ENCODE measurements at places on chromosomes 7 and 10.

DNA sequence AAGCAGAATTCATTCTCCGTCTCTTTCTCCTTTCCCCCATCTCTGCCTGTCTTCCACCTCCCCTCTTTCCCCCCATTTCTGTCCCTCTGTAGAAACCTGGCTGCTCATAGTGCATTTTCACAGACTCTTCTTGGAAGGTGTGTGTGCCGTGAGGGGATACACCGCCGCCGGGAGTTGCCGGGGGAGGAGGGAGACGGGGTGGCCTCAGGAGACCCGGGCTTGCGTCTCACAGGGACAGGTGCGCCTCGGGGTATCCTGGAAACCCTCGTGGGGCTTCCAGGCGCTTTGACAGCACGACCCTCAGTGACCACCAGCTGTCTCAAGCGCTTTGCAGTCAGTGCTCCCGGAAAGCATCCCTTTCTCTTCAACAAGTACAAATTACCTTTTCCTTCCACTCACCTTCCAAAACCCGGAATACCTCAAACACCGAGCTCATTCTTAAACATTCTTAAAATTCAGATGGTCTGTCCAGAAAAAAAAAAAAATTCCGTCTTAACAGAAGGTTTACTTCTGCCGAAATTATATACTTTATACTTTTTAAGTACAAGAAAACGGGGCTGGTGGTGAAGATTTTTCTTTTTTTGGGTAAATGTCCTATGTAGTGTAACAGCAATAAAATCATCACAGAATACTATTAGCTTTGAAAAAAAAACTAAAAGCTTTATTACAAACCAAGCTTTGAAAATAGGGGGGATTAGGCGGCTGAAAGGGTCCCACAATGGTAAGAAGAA lies 8.2 kb downstream of the EMX2 start:
- DNase-seq: no peak

- no peak for DNase-seq
Observed at GRCh38 chr7:141339603-141340002, 211.6 kb upstream of the AGK start.

DNA sequence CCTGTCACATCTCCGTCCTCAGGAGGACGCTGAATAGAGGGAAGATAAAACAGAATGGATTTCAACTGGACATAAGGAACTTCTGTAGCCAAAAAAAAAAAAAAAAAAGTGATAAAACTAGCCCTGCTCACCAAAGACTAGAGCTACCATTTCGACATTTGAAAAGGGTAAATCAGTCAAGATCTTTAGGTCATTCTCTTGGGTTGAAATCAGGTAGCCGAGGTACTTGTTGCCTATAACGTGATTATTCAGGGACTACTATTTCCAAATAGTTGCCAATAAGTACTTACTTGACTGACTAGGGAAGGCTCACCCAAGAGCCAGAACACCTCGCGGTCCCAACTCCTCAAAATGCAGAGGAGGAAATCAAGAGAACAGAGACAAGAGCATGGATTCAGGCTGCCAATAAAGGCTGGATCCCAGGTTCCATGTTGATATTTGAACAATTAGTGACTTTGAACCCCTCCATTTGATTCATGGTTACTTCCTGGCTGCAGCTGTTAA lies 2.0 kb downstream of the RHEB start:
- no peak for DNase-seq

GRCh38 chr7:83270407-83270806 lies 107.7 kb upstream of the PCLO start:
- DNase-seq: no peak

DNA sequence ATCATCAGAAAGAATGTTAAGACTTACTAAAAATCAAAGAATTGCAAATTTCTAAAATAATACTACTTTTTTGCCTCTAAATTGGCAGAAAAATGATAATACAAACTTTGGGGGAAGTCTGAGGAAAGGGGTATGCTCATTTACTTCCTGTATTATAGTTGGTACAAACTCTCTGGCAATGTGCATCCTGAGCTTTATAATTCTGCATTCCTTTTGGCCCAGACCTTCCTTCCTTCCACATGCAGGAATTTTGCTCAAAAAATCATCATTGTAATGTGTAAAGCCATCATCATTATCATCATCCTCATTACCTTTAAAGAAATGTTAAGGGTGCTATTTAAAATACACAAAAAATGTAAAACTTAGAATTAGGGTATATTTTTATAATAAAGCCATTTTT lies 148.5 kb downstream of the ZNF438 start:
- no peak for DNase-seq

GRCh38 chr10:97278491-97278989 lies 13.9 kb downstream of the ARHGAP19 start:
- DNase-seq: no peak

GRCh38 chr7:28570113-28570969 lies 158.0 kb downstream of the CREB5 start:
- DNase-seq: no peak

- DNase-seq: no peak
Observed at GRCh38 chr7:99667179-99667578, 12.6 kb downstream of the CYP3A5 start.

GRCh38 chr7:11846361-11846955 lies 14.5 kb upstream of the THSD7A start:
- DNase-seq: no peak

DNA sequence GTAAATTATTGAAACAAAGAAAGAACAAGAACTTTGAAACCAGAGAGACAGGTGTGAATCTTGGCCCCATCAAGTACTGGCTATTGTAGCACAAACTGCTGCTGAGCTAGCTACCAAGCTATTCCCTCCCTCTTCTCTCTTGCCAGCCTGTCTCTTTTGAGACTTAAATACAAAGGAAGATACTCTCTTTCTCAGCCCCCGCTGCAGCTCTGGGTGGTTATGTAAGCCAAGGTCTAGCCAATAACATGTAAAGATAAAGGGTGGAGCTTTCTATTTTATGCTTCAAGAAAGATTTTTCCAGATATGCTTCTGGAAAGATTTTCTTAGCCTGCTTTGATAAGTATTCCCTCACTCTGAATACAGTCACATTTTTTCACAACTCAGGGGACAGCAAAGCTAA lies 17.2 kb downstream of the BAZ1B start:
- DNase-seq: no peak

GRCh38 chr10:79313911-79314439 lies 33.3 kb upstream of the PPIF start:
- DNase-seq: no peak

- DNase-seq: no peak
Observed at GRCh38 chr10:43043773-43044447, 33.0 kb upstream of the RET start.

DNA sequence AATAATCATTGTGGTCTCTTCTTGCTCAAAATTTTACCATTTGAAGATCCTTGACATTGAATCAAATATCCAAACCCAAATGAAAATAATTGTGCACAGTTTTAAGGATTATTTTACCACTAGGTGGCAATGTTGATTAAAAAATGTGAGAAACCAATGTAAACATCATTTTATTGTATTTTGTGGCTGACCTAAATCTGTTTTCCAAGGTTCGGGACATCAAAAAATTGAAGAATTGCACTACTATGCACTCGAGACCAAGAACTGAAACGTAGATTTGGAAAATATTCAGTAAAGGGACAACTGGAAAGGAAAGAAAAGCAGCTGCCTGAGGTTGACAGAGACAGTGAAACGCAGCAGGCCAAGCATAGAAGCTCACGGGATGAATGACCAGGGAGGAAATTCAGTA lies 259.3 kb downstream of the SNX13 start:
- DNase-seq: no peak

- no peak for DNase-seq
Observed at GRCh38 chr7:156466955-156467625, 173.5 kb upstream of the RNF32 start.

GRCh38 chr10:7045891-7046599 lies 364.8 kb downstream of the SFMBT2 start:
- no peak for DNase-seq

- DNase-seq: no peak
Observed at GRCh38 chr7:20745702-20746101, 41.0 kb downstream of the SP8 start.

GRCh38 chr10:28327491-28327880 lies 24.6 kb upstream of the MPP7 start:
- DNase-seq: no peak

- no peak for DNase-seq
Observed at GRCh38 chr10:30510184-30510931, 76.4 kb downstream of the MAP3K8 start.

GRCh38 chr10:109780997-109781396 lies 142.3 kb downstream of the XPNPEP1 start:
- no peak for DNase-seq

- DNase-seq: no peak
Observed at GRCh38 chr10:48958598-48959190, 19.1 kb upstream of the LRRC18 start.

DNA sequence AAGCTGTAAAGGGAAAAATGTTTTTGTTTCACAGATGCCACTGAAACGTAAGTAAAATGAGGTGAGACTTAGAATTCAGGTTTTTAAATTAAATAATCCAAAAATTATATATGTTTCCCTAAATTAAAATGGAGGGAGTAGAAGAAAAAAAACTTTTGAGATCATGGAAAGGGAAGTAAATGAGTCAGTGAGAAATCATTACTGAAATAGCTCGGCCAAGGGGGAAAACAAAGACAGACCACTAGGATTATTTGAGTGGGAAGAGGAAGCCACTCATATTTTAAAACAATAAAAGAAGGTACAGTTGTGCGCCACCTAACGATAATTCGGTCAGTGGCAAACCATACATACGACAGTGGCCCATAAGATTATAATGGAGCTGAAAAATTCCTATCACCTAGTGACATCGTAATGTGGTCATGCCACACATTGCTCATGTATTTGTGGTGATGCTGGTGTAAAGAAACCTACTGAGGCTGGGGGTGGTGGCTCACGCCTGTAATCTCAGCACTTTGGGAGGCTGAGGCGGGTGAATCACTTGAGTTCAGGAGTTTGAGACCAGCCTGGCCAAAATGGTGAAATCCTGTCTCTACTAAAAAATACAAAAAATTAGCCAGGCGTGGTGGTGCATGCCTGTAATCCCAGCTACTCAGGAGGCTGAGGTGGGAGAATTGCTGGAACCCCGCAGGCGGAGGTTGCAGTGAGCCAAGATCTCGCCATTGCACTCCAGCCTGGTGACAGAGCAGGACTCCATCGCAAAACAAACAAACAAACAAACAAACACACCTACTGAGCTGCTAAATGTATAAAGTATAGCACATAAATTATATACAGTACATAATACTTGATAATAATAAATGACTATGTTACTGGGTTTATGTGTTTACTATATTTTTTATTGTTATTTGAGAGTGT lies 64.7 kb downstream of the MKX start:
- no peak for DNase-seq

DNA sequence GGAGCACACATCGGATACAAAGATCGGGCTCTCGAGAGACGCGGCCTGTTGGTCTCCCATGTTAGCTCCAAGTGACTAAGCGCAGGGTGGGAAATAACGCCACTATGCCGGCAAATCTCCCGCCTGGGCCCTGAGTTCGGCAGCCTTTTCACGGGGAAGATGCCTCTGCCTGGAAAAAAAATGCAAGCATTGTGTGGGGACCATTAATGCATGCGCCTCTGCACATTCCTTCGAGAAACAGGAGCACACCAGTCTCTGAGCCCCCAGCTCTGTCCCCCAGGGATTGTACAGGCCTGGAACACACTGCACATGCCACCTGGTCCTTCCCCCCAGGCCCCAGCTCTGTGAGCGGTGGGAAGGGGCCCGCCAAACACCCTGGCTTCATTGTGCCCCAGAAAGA lies 44.1 kb downstream of the FBXW4 start:
- no peak for DNase-seq

DNA sequence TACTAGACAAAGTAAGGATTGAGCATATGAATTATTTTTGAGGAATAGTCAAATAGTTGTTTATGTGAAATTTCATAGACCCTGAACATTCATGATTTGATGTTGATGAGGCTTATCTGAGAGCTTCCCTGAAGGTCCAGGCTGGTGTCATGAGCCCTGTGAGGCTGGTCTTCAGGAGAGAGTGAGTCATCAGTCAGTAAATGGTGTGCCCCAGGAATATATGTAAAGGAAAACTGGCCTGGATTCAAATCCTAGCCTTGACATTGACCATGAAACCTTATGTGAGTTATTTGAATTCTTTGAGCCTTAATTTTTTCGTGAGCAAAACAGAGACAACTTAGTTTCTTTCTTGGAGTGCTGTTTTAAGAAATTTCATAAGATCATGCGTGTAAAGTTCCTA lies 6.2 kb downstream of the TMEM236 start:
- DNase-seq: no peak

- no peak for DNase-seq
Observed at GRCh38 chr7:6461946-6462550, 14.3 kb upstream of the DAGLB start.

DNA sequence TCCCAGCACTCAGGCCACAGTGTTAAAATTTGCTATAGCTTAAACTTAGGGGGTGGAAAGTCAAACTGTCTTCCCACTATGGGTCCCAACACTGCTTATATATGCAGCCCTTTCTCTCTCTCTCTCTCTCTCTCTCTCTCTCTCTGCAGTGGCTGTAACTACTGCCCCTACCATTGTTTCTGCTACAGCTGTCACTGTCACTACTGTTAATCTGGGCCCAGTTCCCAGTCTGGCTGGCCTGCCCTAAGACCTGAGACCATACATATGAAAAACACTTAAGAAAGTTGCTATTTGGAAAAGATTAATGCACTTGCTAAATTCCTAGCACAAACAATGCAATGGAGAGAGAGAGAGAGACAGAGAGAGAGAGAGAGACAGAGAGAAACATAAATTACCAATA lies 78.6 kb downstream of the THSD7A start:
- no peak for DNase-seq

DNA sequence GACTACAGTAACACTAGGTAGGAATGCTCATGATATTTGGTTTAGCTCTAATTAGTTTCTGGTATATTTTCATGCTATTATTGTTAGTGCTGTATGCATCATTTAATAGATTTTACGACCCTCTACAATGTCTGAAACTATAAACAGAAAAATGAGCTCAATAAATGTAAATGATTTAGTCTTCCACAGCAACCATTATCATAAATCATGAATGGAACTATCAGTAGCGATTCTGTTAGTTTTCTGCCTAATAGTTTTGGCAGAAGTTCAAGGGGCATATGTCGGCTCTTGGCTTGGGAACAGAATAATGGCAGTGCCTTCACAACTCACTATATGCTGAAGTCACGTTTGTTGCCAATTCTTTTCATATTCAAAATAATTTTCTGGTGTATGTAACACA lies 494.8 kb downstream of the PARD3 start:
- DNase-seq: no peak

All from stimulated activated CD8-positive, alpha-beta memory T cell treated with anti-CD3 and anti-CD28 coated beads, Interleukin-7, amount 100 ng/mL, for 4 hours (primary cell).